ENCODE measurements at places on chromosomes 5 and 9.

DNA sequence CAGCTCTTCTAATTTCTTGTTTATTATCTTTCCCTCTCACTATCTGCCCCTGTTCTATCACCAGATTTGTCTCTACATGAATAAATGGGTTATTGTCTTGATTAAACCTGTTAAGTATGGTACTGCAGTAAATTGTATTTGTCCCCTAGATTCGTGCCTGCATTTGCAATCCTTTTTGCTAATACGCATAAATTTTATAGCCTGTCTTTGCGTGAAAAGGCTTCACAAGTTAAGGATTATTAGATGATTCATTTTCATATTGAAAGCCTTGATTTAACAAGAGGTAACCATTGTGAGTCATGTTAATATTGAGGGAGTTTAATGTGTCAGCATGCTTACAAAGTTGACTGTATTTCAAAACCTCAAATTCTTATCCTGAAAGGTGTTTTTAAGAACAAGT is 204.6 kb downstream of the PCSK1 start:
- no peak for DNase-seq

GRCh38 chr9:133354766-133355165 is 1.5 kb downstream of the SURF1 start:
- DNase-seq = no peak

DNA sequence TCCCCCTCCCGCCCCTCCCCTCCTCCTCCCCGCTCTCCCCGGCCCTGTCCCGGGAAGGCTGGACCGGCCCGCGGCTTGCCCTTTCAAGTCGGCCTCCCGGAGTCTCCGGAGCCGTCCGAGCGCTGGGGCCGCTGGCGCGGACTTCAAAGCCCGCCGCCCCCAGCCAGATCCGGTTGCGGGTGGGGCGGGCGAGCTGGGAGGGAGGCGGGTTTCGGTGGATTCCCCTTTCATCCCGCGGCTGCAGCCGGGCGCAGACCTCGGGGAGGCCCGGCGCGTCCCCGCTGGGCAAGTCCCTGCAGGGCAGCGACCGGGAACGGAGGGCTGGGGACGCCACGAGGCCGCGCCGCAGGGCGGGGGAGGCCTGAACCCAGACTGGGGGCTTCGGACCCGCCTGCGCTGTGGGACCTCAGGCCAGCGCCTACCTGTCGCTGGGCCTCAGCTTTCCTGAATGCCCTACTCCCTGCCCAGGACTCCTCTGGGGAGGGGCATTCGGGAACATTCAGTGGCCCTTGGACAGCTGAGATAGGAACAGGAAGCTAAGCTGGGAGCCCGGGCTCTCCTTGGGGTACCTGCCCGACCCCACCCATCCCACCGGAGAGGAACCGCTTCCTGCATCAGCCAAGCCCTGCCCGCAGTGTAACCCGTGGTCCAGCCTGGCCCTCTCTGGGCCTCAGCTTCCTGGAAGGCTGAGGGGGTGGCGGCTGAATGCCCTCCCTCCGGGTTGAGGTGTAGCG is 23.4 kb downstream of the C9orf50 start:
- DNase-seq = peak; percentile 96

DNA sequence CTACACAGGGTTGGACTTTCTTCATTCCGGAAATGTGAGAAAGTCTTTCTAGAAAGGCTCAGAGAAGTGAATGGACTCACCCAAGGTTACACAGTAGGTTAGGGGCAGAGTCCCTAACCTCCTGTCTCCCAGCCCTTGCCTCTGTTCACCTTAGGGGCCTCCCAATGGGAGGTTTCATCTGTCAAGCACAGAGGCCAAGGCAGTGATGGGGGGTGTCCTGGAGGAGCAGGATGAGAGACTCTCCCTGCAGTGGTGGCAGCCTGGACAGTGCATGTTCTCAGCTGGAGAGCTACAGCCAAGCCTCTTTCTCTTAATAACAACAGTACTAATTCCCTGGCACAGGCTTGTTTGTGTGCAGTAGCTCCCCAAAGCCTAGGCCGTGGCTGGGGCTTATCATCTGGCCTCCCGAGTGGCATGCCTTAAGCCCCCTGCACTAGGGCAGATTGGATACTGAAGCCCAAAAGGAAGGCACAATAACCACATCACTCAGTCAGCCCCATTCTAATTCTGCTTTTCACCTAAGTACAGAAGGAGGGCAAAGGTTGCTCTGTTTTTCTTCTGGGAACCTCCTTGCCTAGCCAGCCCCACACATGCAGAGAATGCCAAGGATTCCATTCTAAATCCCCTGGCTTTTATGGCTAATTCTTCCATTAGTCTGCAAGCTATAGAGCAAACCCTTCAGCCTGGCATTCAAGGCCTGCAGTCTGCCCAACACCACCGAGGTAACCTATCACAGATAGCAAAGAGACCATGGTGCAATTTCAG is 50.2 kb upstream of the XPA start:
- DNase-seq = peak; percentile 8

DNA sequence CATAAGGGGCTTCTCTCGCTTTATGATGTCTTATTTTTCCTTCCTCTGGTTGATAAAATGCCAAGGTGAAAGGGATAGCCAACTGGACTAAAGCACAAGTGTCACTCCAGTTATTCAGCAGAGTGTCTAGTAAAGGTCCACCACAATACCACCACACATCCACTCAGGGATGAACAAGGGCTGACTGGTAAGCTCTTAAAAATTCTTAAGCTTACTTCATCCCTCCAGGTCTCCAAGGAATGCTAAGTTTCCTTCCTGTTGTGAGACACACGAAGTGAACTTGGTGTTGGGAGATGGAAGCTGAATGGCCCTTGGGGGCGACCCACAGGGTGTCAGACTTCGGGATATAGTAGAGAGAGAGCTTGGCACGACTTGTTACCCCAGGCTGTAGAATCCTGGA is 3.2 kb upstream of the HMGCS1 start:
- DNase-seq = no peak

DNA sequence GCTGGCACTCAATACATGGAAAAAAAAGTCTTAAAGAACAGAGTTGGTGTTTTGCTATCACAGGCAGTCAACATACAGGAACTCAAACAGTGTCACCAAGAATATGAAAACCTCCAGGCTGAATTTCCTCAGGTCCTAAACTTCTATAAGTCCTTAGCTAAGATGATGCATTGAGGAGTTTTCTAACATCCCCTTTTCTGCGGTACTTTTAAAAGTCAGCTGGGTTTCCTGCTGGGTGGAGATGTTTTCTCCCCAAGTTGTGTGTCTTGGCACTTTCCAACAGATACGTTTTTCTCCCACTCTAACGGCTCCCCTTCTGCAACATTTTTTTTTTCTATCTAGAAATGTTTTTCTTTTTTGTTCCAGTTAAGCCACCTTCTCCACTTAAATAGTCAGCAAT is 244.8 kb upstream of the HAPLN1 start:
- DNase-seq = no peak

DNA sequence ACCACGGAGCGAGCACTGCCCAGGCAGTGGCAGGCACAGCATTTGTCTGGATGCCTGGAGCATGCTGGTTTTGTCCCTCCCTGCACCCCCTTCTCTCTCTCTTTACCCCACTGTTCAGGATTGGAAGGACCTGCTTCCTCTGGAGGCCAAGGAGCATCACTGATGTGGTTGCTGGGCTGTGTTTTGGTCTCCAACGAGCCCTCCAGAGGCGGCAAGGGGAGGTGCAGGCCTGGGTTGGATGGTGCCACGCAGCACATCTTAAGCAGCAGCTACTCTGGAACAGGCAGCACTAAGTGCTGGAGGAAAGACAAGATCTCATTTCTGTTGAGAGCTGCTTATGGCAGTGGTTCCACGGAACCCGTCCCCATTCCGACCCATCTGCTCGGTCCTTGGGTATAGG is 139.6 kb downstream of the CMYA5 start:
- DNase-seq = no peak

GRCh38 chr5:30501065-30501464 is 692.4 kb upstream of the CDH6 start:
- DNase-seq = no peak

- no peak for DNase-seq
These were observed 39.4 kb downstream of the HOMER1 start for GRCh38 chr5:79474367-79475151.

DNA sequence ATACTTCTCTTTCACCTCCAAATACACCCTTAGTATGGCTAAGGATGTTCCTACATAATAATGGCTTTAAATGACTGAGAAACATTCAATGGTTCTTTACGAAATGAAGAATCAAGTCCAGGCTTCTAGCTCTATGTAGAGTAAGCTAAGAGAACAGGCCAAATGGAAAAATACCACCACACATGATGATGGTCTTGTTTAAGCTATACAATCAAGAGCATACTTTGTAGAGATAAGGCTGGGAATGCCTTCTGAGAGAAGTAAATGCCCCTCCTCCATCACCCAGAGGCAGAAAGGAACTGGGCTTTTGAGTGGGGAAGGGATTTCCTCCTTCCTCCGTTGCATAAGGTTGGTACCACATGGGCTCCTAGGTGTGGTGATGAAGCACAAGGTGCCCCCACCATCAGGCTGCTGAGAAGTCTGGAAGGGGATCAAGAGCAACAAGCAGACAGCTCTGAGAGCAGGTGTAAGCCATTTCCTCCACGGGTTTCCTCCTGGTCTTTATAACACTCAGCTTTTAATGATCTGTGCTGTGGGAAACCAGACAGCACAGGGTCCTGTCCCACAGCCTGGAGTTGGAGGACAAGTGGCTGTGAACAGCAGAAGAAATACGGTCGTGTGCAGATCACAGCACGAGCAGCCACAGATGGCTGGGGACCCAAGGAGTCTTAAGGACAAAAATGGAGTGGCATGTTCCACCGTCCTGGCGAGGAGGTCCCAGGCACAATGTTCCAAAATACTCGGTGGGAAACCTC is 396.9 kb downstream of the CTNND2 start:
- no peak for DNase-seq

- no peak for DNase-seq
These were observed 248.9 kb downstream of the ADAMTSL1 start for GRCh38 chr9:18722882-18723281.

- no peak for DNase-seq
These were observed 45.1 kb upstream of the FAM120A start for GRCh38 chr9:93406371-93406770.

- no peak for DNase-seq
These were observed 433.6 kb downstream of the PIK3R1 start for GRCh38 chr5:68648944-68649857.

DNA sequence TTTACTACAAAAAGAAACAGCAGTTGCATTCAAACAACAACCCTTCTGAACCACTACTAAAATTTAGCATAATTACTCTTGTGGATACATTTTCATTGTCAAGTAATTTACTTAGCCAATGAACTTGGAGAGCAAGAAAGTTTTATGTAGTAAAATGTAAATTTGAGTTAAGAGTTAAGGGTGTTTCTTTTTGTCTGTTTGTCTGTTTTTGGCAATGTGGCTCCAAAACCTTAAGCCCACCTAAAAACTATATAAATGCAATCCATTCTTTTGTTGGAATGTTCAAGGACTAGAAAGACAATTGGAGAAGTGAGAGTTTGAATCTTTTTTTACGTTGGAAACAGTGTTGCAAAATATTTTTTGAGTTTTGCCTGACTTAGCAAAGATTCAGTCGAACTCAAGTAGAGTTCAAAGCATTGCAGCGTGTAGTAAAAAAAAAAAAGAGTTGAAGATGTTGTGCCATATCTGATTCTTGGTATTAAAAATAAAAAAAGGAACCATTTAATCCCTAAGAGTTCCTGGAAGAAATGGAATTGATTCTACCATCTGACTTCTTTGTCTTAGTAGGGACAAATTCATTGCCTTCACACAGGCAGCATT is 867 bp downstream of the SYK start:
- no peak for DNase-seq

DNA sequence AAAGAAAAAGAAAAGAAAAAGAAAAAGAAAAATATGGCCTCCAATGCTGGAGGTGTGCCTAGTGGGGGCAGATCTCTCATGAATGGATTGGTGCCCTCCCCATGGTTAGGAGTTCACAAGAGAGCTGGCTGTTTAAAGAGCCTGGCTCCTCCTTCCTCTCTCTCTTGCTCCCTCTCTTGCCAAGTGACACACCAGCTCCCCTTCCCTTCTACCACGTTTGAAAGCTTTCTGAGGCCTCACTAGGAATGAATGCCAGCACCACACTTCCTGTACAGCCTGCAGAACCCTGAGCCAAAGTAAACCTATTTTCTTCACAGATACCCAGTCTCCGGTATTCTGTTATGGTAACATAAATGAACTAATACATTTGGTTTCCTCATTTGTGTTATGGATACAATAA is 14.4 kb upstream of the GALNT10 start:
- no peak for DNase-seq

DNA sequence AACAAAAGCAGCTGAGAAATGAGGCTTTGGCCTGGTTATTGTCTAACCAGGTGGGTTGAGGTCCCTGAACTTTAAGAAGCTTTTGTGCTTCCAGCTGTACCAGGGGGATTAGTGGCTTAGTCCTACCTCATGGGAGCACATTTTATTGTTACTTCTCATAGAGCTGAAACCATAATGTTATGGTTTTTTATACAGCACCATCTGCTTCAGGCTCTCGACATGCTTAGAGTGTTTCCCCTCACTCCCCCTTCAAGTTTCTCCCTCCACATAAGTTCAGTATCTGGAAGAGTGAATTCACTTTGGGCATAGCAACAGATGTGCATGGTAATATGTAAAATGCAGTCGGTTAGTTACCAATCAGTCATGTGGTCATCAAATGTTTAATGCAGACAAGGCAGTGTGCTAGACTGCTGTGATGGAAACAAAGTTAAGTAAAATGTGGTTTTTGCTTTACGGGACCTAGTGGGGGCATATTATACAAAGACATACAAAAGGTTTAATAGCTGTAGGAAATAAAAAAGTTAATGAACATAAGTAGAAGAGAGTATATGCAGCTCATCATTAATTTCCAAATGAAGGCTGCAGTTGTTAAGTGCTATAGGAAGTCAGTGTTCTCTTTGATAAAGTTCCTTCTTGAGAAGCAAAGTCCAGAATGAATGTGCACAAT is 95.9 kb upstream of the SPRY4 start:
- no peak for DNase-seq

DNA sequence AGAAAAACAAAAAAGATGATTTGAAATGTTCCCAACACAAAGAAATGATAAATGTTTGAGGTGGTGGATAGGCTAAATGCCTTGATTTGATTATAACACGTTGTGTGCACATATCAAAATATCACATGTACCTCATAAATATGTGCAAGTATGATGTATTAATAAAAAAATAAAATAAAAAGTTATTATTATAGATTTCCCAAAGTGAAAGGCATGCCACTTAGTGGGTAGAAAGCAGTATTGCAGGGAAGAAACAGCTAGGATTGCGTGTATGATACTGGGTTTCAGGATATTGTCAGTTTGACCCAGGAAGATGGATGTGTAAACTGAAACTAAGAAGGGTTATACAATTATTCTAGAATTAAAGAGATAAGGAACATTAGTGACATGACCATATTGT is 3.6 kb upstream of the TMEM38B start:
- peak; percentile 29 for DNase-seq

- no peak for DNase-seq
These were observed 442.4 kb downstream of the KIF4B start for GRCh38 chr5:155455791-155456514.

- DNase-seq = no peak
These were observed 101.9 kb downstream of the MTRR start for GRCh38 chr5:7970816-7971215.

Measured in SW480 (cell line).